Vagina (tissue), 2 donors: ENCODE measurements at places on chromosomes 13 and 19. TPM values are rescaled to one million over a fixed set of nuclear protein-coding genes. Genes with fewer than 3 reads are reported as not detected.
A peak's percentile ranks its signal among the peaks of the same experiment; 100 is the strongest.

The ZNF90 gene
- total RNA-seq, result 5.4 TPM

The ZNF730 gene
- 1.5 TPM for total RNA-seq

The S1PR4 gene
- total RNA-seq, result not detected

DNA sequence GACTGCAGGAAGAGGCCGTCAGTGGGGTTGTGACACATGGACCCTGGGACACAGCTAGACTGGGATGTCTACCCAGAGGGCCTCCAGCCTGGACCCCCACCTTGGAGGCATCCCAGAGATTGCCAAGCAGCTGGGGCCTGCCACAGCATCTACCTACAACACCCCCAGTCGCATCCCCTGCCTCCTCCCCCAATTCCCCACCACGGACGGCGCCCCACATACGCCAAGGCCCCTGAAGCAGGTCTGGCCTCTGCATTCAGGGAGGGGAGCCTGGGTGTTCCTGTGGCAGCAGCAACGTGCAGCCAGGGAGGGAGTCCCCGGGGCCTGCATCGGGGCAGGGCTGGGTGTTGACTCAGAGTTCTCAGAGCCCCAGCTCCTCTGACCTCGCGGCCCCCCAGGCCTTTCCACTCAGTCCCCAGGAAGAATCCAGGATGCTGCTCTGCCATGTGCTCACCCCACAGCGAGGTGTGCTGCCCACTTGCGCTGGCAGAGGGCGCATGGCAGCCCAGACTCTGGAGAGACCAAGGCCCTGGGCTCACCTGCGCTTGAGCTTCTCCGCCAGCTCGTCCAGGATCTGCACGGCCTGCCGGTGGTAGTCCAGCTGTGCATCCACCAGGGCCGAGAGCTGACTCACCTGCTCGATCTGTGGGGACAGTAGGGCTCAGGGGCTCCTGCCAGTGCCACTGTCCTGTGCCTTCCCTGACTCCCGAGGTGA is 19.6 kb downstream of the MPND start:
- H3K27ac ChIP-seq, result no peak overlapping the region

DNA sequence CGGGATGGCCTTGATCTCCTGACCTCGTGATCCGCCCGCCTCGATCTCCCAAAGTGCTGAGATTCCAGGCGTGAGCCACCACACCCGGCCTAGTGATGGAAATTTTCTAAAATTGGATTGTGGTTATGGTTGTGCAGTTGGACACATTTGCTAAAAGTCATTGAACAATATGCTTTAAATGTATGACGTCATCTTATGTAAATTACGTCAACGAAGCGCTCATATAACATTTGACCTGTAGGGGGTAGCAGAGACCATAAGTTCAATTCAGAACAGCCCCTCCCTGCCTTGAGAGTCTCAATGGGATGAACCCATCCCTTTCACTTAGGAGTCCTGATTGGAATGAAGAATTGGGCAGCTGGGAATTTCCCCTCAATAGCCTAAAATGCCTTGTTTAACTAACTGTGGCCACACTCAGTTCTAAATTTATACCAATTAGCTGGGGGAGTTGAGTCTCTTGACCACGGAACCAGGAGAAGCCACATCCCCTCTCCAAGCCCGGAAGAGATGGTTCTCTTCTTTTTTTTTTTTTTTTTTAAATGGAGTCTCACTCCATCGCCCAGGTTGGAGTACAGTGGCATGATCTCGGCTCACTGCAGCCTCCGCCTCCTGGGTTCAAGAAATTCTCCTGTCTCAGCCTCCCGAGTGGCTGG is 15.2 kb upstream of the TLE6 start:
- H3K4me3 ChIP-seq, result no peak overlapping the region
- H3K4me1 ChIP-seq, result no peaks in the 10 kb centered on the region
- H3K27me3 ChIP-seq, result no peaks in the 10 kb centered on the region
- no peak overlapping the region for H3K27ac ChIP-seq
- no peak for DNase-seq
- no peaks in the 10 kb centered on the region for H3K36me3 ChIP-seq

DNA sequence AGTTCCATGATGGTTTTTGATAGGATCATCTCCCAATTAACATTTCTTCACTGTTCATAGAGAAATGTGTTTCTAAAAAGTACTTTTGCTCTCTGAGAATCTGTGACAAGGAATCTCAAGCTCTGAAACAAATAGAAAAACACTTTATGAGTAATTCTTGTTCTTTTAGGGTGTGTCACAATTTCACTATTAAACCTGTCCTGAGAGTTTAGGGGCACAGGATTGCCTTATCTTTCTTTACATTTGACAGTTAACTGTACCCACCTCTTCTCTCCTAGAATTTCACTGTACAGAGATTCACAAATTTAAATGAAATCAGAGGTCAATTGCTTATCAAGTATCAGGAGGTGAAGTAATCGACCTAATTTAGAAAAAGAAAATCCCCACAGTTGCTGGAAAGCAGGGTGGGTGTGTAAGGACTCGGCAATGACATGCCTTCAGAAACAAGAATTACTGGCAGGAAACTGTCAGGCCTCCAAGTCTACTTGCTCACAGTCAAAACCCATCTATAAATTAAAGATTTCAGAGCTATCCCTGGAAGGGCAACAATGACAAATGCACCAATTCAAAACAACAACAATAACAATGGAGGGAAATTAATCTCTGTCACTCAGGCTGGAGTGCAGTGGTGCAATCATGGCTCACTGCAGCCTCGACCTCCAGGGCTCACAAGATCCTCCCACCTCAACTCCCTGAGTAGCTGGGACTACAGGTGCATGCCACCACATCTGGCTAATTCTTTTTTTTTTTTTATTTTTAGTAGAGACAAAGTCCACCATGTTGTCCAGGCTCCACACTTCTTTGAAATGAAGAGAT is 250.2 kb downstream of the ABCC4 start:
- H3K36me3 ChIP-seq, result no peaks in the 10 kb centered on the region
- H3K27me3 ChIP-seq, result no peaks in the 10 kb centered on the region
- H3K27ac ChIP-seq, result no peak overlapping the region
- H3K4me1 ChIP-seq, result no peaks in the 10 kb centered on the region
- H3K4me3 ChIP-seq, result no peak overlapping the region
- DNase-seq, result no peak

GRCh38 chr19:57110592-57111328 is 9.0 kb upstream of the USP29 start:
- no peaks in the 10 kb centered on the region for H3K4me1 ChIP-seq
- no peak for DNase-seq
- no peaks in the 10 kb centered on the region for H3K36me3 ChIP-seq
- no peak overlapping the region for H3K27ac ChIP-seq
- H3K4me3 ChIP-seq, result no peak overlapping the region
- H3K27me3 ChIP-seq, result no peaks in the 10 kb centered on the region

- no peaks in the 10 kb centered on the region for H3K36me3 ChIP-seq
- H3K27me3 ChIP-seq, result no peaks in the 10 kb centered on the region
- DNase-seq, result no peak
- H3K4me3 ChIP-seq, result peak overlapping the region; percentile 85
- H3K27ac ChIP-seq, result peak overlapping the region; percentile 98
Measured at GRCh38 chr19:40286235-40286970, 1.3 kb upstream of the AKT2 start.
